ENCODE measurements at places on chromosomes 6 and 20.

- no peak for DNase-seq
Observed at GRCh38 chr20:10064611-10065010, 29.8 kb downstream of the ANKEF1 start.

- no peak for DNase-seq
Observed at GRCh38 chr6:85389151-85389797, 60.6 kb upstream of the NT5E start.

- no peak for DNase-seq
Observed at GRCh38 chr6:50030777-50031562, 9.2 kb upstream of the DEFB110 start.

GRCh38 chr6:156781861-156782631 is 4.9 kb downstream of the ARID1B start:
- no peak for DNase-seq

DNA sequence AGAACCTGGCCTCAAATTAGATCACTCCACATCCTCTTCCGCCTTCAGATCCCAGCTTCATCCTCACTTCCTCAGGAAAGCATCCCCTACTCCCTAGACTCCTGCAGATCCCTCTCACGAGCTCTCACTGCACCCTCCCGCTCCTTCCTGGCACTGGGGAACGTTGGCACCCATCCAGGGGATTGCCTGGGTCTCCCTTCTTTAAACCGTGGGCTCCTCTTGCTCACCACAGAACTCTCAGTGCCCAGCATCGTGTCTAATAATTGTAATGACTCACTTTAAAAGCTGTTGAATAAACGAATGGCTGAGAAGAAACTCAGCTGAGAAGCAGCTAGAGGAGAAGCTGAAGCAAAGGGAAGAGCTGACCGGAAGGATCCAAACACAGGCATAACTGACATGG is 20.4 kb downstream of the ZC3H12D start:
- DNase-seq: no peak

DNA sequence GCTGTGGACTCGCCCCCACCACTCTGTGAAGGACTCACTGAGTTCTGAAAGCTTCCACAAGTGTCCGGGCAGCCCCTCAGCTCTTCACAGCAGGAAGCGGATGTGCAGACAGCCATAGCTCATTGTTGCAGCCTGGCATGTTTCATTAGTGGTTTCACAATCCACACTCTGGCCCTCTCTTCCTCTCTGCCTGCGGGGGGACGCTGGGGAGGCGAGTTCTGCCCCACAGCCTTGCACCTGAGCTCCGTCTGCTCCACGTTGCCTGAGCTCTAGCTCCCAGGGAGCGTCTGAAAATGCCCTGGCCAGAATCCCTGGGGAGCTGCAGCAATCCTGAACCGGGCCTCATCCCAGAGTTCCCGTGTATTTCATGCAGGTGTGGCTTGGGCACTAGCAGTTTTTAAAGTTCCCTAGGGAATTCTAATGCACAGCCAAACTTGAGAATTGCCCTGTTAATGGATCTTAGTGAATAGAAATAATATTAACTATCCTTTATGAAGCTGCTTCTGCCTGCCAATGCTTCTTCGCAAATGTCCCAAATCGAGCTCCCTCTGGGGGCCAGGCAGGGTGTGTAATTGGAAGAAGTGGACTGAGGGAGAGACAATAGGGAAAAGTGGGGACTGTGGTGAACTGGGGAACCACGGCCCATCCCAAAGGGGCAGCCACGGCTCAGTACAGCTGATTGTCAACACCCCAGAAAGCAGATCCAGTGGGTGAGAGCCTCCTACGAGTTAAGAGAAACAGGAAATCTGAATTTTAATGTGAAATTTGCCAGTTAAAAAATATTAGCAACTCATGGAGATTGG is 51.5 kb downstream of the CTCFL start:
- DNase-seq: no peak

DNA sequence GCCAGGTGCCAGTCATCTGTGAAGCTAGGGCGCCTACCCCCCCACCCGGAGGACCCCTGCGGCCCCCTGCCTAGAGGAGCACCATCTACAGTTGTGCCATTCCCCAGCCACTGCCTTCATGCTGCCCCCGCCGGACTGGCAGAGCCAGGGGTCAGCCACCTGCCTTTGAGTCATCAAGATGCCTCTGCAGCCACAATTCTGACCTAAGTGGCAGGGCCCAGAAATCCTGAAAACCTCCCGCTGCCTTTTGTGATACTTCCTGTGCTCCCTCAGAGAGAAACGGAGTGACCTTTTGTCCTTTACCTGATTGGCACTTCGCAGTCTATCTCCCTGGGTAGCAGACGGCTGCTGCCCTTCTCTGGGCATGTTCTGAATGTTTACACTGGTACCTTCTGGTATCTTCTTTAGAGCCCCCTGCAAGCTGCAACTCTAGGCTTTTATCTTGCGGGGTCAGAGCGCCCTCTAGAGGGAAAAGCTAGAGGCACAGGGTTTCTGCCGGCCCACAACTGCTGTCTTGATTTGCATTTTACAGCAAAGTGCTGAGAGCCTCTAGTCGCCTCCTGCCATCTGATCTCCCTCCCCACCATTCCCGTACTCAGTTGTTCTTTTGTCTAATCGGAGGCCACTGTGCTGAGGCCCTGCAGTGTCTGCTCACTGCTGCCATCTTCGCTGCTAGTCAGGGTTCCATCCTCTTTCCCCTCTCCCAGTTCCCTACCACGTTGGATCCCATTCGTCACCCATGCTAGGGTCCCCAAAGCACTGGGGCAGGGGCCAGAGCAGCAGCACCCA is 26.9 kb downstream of the SPATA2 start:
- DNase-seq: no peak

GRCh38 chr20:35661908-35662307 is 2.8 kb downstream of the CPNE1 start:
- no peak for DNase-seq

DNA sequence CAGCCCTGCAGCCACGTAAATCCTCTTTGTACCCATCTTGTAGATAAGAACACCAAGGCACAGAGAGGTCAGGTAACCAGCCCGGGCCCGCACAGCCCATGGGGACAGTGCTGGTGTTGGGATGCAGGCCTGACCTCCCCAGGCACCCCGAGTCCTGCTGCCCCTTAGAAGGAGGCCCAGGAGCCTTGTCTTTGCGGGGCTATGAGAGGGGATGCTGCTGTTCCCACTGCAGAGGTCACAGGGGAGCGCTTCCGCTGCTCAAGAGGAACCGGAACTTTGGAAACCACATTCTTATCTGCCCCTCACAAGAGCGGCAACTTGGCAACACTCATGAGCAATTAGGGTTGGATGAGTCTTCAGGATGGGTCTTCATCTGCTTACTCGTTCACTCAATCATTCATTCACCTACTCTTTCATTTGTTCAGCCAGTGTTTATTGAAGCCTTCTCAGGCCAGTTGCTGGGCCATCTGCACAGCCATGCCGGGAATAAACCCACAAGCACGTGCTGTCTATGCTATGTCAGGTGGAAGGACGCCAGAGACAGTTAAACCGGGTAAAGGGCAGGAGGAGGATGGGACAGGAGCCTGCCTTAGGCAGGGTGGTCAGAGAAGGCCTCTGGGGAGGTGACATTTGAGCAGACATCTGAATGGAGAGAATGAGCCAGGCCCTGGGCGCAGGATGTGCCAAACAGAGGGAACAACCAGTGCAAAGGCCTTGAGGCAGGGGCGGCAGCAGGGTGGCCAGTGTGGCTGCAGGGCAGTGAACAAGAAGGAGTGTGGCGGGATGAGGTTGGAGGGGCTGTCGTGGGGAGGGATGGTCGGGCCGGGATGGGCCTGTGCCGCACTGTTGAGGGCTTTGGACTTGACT is 60.8 kb downstream of the RBM38 start:
- DNase-seq: no peak

GRCh38 chr6:88263591-88263990 is 97.4 kb upstream of the CNR1 start:
- DNase-seq: no peak

GRCh38 chr6:155253337-155253736 is 10.5 kb upstream of the CLDN20 start:
- no peak for DNase-seq

DNA sequence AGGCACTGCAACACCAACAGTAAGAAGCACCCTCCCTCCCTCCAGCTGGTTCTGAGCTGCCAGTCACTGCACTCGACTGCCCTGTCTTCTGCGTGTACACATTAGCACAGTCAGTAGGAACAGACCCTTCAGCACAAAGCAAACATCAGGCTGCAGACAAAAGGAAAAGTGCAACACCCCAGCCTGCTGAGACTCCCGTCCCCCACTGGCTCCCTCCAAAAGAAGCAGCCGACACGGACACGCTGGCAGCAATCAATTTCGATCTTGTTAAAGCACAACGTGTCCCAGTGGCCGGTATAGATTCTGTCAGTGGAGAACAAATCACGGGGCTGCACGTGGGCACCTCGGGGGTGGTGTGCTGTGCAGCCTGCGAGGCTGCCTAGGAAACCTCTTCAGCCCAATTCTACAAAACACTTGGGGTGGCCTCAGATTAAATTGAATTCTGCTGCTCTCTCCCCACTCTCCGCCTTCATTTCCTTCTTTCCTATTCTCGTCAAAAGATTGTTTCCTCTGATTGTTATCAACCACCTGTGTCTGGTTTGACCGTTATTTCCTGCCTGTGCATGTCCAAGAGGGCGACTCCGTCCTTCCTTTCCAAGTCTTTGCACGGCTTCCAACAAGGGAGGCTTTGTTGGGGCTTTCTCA is 38.7 kb downstream of the TRAF3IP2 start:
- no peak for DNase-seq

DNA sequence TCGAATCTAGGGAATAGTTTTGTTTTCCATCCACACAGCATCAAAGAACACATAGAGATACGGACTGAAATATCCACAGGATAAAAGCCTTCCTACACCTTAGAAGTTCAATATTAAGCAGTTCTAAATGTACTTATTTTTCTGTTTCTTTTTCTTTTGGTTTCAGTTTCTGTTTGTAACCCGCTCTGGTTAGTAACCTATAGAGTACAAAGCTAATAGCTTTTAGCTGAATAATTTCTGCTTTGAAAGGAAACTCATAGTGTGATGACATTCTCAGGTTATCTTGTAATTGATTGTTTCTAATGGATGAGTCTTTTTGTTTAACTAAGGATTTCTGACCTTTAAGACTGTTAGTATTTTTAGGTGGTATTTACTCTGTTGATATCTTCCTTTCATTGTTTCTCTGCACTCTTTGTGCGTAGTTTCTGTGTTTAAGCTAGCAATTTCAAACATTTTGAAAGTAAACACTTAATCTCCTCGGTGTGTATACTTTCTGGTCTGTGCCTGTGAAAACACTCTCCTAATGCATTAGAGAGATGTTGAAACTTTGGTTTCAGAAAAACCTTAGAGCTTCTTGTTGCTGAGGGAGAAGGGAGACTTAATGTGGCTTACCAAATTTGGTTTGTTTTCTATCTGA is 385.5 kb downstream of the HDGFL1 start:
- no peak for DNase-seq

GRCh38 chr6:138986578-138986977 is 1.5 kb downstream of the REPS1 start:
- DNase-seq: no peak

- DNase-seq: no peak
Observed at GRCh38 chr6:43869792-43870659, 100.0 kb downstream of the VEGFA start.

GRCh38 chr6:149484733-149485700 is at the start of gene ZC3H12D:
Gene ZC3H12D (minus strand): TSS chr6:149485014. CDS start chr6:149474543, 10,471 bp downstream.
- peak; percentile 32 for DNase-seq

DNA sequence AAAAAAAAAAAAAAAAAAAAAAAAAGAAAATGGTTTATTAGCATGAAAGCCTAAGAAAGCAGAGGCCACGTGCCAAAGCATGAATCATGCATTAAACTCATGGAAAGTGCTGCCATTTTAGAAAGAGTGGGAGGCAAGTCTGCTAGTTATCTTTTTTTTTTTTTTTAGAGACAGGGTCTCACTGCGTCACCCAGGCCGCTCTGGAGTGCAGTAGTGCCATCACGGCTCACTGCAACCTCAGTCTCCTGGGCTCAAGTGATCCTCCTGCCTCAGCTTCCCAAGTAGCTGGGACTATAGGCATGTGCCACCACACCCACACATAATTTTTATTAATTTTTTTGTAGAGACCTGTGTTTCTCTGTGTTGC is 5.2 kb downstream of the VWA7 start:
- no peak for DNase-seq

DNA sequence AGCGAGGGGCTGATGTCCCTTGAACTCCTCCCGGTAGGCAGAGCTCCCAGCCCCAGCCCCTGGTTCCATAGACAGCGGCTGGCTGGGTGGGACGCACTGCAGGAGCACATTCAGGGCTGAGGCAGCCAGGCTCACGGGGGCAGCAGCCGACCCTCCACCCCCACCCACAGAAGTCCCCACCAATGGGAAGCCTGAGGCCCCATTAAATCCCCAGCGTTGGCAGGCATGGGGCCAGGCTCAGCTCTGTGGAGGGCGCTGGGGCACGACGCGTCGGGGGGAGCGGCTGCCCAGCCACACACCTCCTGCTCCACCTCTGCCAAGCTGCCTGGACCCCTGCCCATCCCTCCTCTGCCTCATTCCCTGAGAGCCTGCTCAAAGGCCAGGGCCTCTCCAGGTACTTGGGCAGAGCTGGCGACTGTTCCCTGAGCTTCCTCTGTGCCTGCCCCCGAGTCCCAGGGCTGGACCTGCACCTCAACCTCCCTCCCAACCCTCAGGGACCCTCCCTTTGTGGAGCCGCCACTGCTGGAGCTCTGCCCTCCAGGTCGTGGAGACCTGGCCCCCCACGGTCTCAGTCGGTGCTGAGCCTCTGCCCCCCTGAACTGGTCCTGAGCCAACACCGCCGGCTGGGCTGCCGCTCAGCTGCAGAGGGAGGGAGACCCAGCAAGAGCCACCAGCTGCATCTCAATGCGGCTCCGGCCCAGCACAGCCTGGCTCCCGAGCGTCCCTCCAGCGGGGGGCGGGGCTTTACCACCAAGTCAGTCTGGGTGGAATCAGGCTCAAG is 9.1 kb downstream of the CHRNA4 start:
- DNase-seq: no peak

DNA sequence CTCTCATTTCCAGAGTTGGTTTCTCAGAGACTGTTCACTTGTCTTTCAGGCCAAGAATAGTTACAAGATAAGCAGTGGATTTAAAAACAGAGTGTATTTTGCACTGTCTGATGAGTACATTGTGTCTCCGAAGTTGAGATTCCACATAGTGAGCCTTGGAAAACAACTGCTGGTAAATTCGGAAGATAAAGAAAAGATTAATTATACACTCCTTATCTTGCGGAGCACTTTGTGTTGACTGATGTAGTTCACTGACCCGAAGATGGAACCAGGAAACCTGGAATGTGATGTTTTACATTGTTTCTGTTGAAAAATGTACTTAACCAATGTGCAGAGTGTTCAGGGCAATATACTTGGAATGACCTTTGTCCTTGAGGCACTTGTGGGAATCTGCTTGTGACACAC is 51.0 kb downstream of the ANKS1A start:
- DNase-seq: no peak

- no peak for DNase-seq
Observed at GRCh38 chr20:25669826-25670422, 26.7 kb downstream of the ZNF337 start.

GRCh38 chr20:31974951-31975487 is 7.1 kb downstream of the XKR7 start:
- DNase-seq: no peak

Measured in activated gamma-delta T cell (primary cell).